ENCODE measurements at places on chromosomes 12 and 14.

DNA sequence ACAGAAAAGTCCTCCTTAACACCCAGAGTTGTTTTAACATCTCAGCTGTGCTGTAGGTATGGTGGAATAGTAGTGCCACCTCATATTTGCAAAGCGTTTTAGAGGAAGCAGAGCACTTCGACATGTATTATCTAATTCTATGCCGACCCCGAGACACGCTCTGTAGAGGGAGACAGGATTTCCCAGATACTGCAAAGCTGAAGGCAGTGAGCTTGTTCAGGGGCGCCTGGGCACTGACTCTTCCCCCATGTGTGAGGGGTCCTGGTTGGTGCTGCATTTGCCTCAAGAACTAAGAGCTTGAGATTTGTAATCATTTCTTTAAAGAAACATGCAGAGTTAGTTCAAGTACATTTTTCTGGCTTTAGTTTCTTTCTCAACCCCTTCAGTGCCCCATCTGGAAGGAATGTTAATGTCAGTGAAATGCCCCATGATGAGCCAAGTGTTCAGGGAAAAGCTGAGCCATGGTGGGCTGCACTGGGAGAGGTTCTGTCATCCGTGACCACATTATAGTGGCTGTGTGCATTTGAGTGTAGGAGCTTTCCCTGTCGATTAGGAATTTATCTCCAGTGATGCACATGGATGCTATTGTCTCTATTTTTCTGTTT is 66.3 kb downstream of the MBIP start:
- no peak for DNase-seq

DNA sequence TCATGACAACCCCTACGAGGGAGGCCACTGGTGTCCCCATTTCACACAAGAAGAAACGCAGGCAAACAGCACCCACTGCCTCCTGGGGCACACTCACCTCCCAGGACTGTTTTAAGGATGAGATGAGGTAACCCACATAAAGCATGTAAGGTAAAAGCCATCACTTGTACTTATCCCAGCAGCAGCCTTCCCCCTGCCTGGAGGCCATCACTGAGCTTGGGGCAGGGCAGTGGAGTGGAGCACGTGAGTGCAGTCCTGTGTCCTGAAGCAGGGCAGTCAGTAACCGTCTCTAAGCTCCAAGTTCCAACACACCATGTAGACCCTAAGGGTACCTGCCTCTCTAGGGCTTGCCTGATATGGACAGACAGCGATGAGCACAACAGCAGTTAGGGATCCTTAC is 1.7 kb downstream of the POLE start:
- no peak for DNase-seq

DNA sequence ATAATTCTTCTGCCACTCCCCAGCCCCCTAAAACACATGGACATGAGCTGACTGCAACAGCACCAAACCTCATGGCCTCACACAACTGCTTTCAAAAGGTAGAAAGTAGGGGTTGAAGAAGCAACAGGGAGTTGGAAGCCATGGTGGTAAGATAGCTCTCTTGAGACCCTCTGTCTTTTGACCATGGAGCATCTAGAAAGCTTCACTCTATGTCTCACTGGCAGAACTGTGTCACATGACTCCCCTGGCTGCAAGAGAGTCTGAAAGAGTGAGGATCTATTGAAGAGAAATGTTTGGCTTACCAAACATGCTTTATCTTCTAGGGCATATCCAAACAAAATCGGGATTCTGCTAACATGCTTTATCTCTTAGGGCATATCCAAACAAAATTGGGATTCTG is 142.9 kb upstream of the WSCD2 start:
- no peak for DNase-seq

GRCh38 chr12:49662998-49663843 is 39.9 kb downstream of the PRPF40B start:
- peak; percentile 80 for DNase-seq

GRCh38 chr14:93059917-93060545 is 55.7 kb downstream of the ITPK1 start:
- DNase-seq = no peak

DNA sequence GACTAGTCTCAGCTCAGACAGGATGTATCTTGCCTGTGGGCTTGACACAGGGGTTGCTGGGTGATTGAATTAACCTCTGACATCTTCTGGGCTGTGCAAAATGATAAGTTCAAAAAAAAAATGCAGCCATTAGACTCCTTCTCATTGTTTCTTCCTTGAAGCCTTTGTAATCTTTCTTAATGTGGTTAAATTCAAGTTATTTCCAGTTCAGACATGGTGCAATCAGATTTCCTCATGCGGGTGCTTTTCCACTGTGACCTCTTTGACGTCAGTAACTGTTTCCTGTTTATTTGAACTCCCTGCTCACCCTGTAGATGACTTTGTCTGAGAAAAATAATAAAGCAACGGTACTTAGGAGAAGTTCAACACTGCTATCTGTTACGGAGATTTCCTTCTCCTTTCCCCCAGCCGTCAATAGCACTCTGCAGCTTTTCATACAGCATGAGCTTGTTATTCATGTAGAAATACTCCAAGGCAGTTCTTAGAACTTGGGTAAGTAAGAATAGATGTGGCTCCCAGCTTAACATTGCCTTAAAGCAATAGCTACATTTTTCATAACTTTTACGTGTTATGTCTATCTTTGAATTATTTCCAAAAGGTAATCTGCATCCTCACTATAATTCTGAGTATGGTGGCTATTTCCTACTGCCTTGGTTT is 155.5 kb downstream of the PRKCH start:
- DNase-seq = peak; percentile 53

GRCh38 chr14:88572117-88572516 is 9.3 kb downstream of the ZC3H14 start:
- DNase-seq = no peak

- no peak for DNase-seq
These were observed 51.8 kb downstream of the ZNF664 start for GRCh38 chr12:124024776-124025175.

DNA sequence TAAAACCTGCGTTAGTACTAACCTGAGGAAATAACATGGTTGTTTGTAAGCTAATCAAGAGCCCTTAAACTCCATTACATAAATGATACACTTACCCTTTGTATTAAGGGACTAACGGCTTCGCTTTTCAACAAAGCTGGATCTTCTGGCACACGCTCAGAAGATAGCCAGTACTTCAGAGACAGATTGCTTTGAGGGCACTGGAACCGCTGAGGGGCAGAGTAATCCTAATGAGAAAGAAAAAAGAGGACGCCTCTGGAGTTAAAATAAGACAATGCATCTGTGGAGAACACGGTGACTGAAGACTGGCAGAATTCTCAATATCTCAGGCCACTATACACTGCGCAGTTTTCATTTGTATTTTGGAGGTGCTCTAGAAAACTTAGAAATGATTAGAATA is 1.5 kb upstream of the KTN1 start:
- no peak for DNase-seq

DNA sequence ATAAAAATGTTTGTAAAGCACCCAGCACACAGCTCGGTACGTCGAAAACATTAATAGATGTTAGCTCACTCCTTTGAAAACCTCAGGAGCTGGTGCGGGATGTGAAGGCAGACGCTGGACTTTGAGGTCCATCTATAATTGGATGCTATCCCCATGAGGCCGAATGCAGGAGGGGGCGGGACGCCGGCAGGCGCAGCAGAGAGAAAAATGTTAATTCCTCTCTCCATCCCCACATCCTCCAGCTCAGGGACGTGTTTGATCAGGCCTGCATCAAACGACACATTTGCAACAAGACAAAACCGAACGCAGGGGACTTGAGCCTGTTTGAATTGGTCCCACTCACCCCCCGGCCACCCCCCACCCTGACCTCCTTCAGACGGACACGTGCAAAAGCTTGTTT is 231.0 kb downstream of the RBM19 start:
- no peak for DNase-seq

DNA sequence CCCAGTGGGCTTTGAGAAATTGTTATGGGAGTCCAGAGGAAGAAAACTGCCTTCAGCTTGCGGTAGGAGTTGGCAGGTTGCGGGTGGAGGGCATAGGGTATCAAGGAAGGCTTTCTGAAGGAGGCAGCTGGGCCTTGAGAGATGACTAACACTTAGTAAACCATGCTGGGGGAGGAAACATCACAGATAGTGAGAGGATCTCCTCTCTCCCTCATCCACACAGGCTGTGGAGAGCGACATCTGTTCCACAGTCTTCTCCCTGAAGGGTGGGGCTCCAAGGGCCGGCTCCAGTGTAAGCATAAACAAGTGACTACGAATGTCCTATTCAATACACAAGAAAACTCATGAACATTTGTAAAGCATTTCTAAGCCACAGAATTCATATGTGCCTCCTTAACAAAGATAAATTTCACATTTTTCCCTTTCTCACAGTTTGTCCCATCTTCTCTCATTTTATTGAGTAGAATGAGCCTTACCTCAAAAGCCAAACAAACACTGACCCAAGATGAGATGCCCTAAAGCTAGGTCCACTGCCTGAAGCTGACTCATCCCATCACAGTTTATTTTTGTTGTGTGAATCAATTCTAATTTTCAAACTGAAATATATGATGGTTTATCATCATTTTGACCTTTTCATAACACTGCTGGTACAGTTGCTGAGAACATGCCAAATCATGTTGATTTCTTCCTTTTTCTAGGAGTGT is 227.9 kb downstream of the SLC25A21 start:
- DNase-seq = no peak

DNA sequence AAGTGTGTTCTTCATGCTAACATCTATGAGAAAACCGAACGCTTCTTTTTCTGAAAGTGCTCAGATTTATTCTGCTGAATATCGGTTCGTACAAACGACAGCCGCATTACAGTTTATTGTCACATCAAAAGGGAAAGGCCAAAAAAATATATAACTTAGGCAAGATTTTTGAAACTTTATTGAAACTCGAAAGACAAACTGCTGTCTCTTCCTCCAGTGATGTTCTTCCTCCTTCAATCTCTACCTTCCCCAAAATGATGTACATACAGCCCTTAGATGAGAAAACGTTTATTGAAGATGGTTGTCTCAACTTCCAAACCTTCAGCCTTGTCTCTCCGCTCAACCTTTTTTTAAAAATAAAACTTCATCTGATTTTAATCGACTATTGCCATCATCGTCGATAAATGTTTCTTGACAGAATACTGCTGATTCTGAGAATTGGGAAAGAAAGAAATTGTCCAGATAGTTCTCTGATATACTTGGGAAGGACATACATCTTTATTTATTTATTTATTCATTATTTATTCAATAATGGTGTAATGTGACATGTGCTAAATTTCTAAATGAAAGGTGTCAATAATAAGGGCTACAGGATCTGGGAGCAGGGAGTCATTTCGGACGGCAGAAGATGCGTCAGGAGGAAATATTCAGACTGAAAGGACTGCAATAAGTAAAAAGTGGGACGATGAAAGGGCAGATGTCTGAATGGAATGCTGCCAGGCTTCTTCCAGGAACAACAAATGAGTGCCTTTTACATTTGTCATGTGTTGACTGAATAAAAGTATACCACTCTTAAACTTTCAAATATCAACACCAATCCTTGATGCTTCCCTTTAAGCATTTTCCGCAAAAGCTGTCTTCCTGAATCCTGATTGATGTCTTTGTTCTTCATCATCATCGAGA is 817 bp upstream of the MDM1 start:
- no peak for DNase-seq

DNA sequence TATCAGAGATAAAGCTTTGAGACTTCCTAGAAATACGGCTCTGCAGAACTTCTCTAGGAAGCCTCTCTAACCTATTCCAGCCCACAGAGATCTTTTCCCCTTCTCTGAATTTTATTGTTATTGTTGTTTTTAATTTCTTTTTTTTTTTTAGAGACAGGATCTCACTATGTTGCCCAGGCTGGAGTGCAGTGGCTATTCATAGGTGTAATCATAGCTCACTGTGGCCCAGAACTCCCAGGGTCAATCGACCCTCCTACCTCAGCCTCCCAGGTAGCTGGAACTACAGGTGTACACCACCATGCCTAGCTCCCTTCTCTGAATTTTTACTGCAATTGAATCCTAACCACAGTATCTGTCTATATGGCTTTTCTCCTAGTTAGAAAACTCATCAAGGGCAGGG is 19.6 kb downstream of the SLC7A8 start:
- DNase-seq = no peak

- peak; percentile 21 for DNase-seq
These were observed 164.6 kb downstream of the TMEM117 start for GRCh38 chr12:44000309-44000952.

DNA sequence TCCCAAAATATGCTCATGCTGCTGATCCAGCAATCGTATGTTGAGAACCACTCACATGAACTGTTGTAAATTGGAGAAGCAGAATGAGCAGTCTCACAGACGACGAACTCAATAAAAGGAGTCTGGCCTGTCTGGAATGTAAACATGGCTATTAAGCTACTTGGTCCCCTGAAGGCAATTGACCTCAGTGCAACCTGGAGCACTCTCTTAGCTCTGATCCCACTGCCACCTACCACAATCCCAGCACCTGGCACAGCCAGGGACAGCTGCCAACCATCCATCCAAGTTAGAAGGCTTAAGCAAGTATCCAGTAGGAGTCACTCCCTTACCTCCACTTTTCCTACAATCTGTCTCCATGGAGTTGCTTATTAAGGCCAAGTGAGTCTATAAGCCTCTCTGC is 406.9 kb upstream of the CLEC14A start:
- DNase-seq = no peak

GRCh38 chr12:109191621-109192250 is 75.3 kb downstream of the ACACB start:
- DNase-seq = no peak

DNA sequence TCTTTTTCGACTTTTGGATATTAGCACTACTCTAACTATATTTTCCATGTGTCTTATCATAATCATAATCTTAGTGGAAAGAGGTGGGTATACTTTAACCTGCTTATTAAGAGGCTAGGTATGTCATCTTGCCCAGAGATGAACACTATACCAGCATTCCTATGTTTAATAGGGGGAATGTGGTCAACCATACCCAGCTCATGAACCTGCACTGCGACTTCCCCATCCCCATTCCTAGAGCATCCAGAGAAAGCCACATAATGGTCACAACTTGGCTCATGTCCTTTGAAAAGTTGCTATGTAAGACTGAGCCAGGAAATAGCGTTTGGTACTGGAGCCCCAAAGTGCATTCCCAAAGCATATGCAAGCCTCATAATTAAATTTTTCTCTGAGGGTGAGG is 55.2 kb downstream of the TMCC3 start:
- no peak for DNase-seq

DNA sequence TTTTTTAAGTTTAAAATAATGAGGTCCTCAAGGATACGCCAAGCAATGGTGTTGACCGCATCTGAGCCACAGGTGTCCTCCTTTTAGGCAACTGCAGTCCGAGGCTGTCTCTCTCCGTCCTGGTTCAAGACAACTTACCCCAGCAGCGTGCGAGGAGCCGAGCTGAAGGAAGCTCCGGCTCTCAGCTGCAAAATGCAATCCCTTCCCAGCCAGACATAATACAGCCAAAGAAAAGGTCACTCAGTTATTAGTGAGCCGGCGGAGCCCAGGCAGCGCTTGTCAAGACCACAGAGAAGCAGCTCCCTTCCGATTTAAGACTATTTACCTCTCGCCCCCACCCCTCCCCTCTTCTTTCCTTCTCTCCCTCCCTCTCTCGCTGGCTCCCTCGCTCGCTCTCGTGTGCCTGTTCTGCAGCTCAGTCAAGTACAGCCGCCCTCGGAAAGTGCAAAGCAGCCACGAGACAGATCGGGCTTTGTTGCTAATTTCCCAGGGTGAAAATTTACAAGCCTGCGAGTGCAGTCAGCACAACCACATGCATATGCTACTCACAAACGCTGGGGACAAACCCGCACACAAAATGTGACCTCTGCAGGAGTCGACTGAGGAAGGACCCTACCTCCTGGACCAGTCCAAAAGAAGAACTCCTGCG is 363 bp upstream of the LMO3 start:
- no peak for DNase-seq

Measured in stimulated activated CD4-positive, alpha-beta T cell treated with anti-CD3 and anti-CD28 coated beads, Interleukin-15, amount 100 ng/mL, for 24 hours (primary cell).